Activated T-helper 1 cell treated with anti-CD3 and anti-CD28 coated beads, Interleukin-12 subunit alpha, Interleukin-12 subunit beta, Interleukin-2, Interleukin-4 antibody, amounts not matched to agents 30 ng/mL and 10 ng/mL and 1 ng/mL, durations not matched to agents 14 hours and 24 hours and 36 hours (primary cell): ENCODE measurements at places on chromosomes 11 and 22. TPM values are rescaled to one million over a fixed set of nuclear protein-coding genes. Genes with fewer than 3 reads are reported as not detected.

The CTSW gene
- 5.7 and 7.4 TPM in 2 replicates for total RNA-seq

The DDIAS gene
- 28.7 and 29.4 TPM in 2 replicates for total RNA-seq

The CCDC188 gene
- total RNA-seq = 0.26 TPM in 1 of 2 replicates, not detected in the other

The SLC25A18 gene
- total RNA-seq = not detected in 2 replicates

The FAU gene
- total RNA-seq = 1,004 and 1,020 TPM in 2 replicates

The TUB gene
- total RNA-seq = 0.24 and 0.29 TPM in 2 replicates

The OR2AG1 gene
- total RNA-seq = not detected in 2 replicates

GRCh38 chr11:126564566-126564965 lies 209.1 kb downstream of the ST3GAL4 start:
- DNase-seq = no peak

DNA sequence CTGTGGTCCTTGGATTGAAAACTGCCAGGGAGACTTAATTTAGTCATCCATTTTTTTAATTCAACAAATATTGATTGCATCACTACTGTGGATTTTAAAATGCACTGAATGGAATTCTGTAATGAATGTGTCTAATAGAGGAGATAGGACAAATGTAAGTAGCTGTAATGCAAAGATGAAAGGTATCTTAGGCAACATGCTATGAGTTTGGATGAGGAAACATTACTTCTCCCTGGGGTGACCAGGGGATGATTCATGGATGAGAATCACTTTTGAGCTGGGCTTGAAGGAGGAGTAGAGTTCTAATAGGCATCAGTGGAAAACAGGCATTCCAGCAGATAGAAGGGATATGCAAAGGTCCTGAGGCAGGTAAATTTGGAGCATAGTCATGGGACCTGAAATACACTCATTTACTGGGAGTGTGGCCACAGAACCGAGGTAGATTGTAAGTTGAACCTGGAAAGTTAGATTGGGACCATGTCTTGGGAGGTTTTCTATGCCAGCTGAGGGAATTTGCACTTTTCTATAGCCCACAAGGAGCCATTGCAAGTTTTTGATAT lies 43.4 kb downstream of the PKNOX2 start:
- DNase-seq = no peak

GRCh38 chr11:67311051-67311555 lies 7.8 kb downstream of the SSH3 start:
- no peak for DNase-seq

GRCh38 chr22:33162196-33162595 lies 104.0 kb upstream of the SYN3 start:
- no peak for DNase-seq

GRCh38 chr11:73158356-73159051 lies 16.4 kb upstream of the FCHSD2 start:
- DNase-seq = no peak

- DNase-seq = no peak
Measured at GRCh38 chr11:129743112-129743815, 72.4 kb upstream of the TMEM45B start.

DNA sequence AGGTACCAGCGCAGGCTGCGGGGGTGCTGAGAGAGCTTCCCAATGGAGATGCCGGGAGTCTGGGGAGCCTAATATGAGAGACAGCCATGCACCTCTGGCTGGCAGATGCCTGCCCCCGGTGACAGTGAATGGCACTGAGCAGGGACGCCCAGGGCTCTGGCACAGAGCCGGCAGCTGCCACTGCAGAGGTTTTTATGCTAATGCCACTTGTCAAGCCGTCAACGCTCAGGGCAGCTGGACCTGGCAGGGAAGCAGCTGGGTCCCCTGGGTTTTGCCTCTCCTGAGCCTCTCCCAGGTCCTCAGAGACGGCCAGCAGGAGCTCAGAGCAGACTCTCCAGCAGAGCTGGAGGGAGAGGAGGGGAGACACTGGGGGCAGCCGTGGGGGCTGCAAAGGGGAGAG lies 573.6 kb downstream of the BUD13 start:
- no peak for DNase-seq

GRCh38 chr11:101436511-101437142 lies 147.2 kb downstream of the TRPC6 start:
- DNase-seq = no peak

DNA sequence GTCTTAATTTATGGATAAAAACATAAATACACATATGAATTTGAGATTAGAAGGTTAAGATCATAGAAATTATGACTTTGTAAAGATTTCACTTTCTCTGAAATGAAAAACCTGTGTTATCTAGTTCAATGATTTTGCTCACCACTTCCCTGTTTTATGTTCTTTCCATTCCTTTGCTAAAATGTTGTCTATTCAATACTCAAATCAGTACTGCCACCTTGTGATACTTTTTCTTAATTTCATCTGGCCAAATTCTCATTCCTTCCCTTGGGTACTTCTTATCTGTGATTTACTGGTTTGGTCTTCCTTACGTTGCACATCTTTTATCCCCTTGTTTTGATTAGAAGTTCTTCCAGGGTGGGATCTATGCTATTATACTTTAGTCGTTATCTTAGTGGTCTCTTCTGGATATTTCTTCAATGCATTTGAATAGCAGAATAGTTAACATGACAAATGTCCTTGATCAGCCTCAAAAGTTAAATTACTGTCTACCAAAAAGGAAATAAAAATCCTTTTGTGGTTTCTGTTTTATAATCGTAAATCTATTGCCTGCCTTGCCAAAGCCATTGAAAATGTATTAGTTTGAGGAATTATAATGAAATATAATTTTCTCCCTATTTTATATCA lies 197.0 kb downstream of the PGR start:
- DNase-seq = no peak

- no peak for DNase-seq
Measured at GRCh38 chr11:121018746-121019145, 5.2 kb upstream of the TBCEL start.

GRCh38 chr11:83728281-83728680 lies 442.1 kb upstream of the CCDC90B start:
- no peak for DNase-seq
